ENCODE measurements at places on chromosomes 7 and 10.

DNA sequence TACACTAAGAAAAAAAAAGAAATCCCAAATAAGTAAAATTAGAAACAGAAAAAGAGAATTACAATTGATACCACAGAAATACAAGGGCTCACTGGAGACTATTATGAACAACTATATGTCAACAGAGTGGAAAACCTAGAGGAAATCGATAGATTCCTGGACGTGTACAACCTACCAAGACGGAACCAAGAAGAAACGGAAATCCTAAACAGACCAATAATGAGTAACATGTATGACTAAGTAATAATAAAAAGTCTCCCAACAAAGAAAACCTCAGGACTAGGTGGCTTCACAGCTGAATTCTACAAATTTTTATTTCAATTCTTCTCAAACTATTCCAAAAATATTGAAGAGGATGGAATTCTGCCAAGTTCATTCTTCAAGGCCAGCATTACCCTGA, 13.9 kb downstream of the DIP2C start:
- no peak for DNase-seq

GRCh38 chr10:11013836-11014235, 3.8 kb upstream of the CELF2 start:
- DNase-seq: no peak

DNA sequence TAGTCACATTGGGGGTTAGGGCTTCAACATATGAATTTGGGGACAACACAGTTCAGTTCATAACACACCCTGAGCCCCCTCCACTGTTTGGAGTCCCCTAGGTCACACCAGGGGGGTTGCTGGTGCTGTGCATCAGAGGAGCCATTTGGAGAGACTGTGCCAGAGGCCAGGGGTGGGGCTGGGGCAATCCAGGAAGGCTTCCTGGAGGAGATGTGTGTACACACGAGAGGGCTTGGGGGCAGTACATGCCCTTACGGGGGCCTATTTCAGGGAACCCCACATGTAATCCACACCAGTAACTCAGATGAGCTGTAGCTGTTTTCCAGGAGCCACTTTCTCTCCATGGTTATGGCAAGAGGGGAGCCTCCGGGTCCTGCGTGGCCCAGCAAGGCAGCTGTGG, 151.7 kb downstream of the GRK5 start:
- DNase-seq: no peak

DNA sequence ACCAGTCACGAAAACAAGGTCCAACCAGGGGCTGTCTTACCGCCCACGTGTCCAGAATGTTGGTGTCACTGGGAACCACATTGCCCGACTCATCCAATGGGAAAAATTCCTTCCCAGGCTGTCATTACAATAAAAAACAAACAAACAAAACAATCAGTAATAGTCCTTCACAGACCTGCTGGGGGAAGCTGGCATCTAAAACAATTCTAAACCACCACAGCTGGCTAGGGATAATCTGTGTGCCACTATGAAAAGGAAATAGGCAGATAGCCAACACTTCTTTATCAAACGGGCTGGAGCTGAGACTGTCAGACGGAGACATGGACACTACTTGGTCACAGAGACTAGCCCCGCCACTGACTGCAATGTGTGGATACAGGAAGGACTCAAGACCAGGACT, 9.2 kb downstream of the AKR1B1 start:
- DNase-seq: no peak

DNA sequence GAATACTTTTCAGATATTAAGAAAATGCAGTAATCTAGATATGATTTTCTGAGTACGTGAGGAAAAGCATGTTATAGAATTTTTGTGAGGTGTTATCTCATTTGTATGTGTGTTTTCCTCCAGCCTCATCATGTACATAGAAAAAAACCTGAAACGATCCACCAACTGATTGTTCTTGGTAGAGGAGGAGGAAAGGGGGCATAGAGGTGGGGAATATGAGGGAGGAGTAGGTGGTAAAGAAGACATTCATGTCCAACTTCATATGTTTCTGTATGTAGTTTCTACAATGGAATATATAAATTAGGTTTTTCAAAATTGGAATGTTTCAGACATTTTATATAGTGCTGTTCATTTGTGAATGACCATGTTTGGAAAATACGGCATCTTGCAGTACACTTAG, 109.4 kb downstream of the TRIM24 start:
- no peak for DNase-seq

GRCh38 chr10:123502983-123503382, 163.2 kb upstream of the GPR26 start:
- no peak for DNase-seq

DNA sequence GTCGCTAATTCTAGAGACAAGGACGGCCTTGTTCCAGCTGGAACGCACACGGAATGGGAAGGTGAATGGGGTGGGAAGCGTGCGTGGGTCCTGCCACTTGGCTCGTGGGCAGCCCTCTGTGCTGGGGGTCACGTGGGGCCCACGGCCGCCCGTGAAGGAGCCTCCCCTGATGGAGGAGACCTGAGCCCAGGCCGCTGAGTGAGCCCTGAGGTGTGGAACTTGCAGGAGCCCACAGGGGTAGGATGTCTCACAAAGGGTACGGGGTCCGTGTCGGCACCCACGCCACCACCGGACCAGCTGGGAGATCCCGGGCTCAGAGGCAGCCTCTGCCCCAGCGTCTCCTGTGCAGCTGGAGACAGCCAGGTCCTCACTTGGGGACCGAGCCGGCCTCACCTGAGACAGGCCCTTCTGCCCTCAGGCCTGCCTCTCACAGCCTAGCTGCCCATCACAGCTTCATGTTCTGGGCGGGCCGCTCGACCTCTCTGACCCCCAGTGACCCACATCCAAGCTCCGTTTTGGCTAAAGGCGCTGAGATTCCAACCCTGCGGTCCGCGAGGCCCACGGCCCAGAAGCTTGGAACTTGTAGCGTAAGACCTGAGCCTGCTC, 84.8 kb downstream of the FOXL3 start:
- DNase-seq: no peak

DNA sequence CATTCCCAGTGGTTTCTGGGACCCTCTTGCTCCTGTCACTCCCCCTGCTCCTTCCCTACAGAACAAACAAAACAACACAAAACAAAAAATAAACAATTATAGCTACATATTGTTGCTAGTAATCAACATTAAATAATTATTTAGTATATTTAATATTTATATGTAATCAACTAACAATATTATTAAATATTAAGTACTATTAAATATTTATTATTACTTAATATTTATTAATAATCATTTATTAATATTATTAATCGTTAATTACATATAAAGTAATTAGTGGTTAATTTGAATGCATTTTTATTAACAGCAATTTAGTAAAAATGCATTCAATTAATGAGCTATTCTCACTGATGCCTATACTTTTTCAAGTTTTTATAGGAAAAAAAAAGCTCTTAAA, 139.4 kb downstream of the ITGB8 start:
- DNase-seq: no peak
